ENCODE measurements at places on chromosomes 16 and 17. TPM values are rescaled to one million over a fixed set of nuclear protein-coding genes. Genes with fewer than 3 reads are reported as not detected.

The GP1BA gene
- not detected for total RNA-seq

The KRT20 gene
- not detected for total RNA-seq

The TMEM204 gene
- 14.9 TPM for total RNA-seq

The REXO5 gene
- total RNA-seq = 12.1 TPM

The CA7 gene
- total RNA-seq = not detected

The ANKRD40 gene
- 69.2 TPM for total RNA-seq

The ACADVL gene
- total RNA-seq = 164 TPM

The TNFRSF17 gene
- total RNA-seq = not detected

The NAA38 gene
- total RNA-seq = 65.8 TPM

The DHRS7C gene
- not detected for total RNA-seq

The USP43 gene
- 0.22 TPM for total RNA-seq
